ENCODE measurements at places on chromosomes 16 and 17. TPM values are rescaled to one million over a fixed set of nuclear protein-coding genes. Genes with fewer than 3 reads are reported as not detected.
A peak's percentile ranks its signal among the peaks of the same experiment; 100 is the strongest.

DNA sequence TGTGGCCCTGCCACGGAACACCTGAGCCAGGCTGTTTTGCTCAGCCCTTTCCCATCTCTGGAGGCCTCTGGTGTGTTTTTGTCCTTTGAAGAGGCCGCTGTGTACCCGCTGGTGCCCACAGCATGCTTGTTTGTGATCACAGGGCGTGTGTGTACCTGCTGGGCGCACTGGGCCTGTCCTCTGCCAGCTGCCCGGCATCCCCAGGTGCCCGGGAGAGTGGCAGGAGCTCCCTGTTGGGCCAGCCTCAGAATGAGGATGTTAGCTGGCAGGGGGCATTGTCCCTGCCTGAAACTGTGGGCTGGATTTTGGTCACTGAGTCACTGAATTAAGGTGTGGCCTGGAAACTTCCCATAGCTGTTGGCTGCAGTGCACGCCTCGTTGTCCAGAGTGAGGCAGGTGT is 31.1 kb downstream of the BAIAP2 start:
- DNase-seq: no peak

- DNase-seq: peak; percentile 62
Observed at GRCh38 chr17:40560592-40561293, 4.5 kb downstream of the CCR7 start.

- no peak for DNase-seq
Observed at GRCh38 chr17:18139498-18139897, 30.9 kb downstream of the MYO15A start.

The TRPV3 gene
- polyA plus RNA-seq: not detected

The KRT25 gene
- not detected for polyA plus RNA-seq

The TP53TG3F gene
- polyA plus RNA-seq: not detected
